NCI-H526 (cell line): ENCODE measurements at places on chromosomes 4 and X.
A peak's percentile ranks its signal among the peaks of the same experiment; 100 is the strongest.

DNA sequence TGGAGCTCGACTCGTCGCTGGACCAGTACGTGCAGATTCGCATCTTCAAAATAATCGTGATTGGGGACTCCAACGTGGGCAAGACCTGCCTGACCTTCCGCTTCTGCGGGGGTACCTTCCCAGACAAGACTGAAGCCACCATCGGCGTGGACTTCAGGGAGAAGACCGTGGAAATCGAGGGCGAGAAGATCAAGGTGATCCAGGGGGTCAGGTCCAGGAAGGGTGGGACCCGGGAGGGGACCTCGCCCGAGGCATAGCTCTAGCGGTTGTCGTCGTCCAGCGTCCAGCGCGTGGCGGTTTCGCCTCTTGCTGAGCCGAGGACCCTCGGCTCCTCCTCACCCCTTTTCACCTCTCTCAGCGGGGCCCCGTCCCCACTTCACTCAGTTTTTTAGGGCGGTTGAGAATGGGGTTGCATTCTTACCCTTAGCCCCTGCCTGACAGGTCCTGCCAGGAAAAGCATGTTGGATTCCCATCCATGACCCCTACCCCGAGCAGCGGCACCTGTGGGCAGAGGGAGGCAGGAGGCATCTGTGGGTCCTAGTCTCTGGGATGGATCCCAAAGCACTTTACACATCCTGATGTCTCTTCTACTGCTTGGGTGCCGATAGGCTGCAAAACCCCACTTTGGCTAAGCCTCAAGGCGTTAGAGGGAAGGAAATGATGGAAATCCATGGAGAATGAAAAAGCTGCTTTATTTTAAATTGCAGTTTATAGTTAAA, 524 bp downstream of the RAB33A start:
- peak; percentile 44 for DNase-seq

GRCh38 chrX:40727581-40728252, 7.6 kb downstream of the MED14 start:
- DNase-seq = no peak

DNA sequence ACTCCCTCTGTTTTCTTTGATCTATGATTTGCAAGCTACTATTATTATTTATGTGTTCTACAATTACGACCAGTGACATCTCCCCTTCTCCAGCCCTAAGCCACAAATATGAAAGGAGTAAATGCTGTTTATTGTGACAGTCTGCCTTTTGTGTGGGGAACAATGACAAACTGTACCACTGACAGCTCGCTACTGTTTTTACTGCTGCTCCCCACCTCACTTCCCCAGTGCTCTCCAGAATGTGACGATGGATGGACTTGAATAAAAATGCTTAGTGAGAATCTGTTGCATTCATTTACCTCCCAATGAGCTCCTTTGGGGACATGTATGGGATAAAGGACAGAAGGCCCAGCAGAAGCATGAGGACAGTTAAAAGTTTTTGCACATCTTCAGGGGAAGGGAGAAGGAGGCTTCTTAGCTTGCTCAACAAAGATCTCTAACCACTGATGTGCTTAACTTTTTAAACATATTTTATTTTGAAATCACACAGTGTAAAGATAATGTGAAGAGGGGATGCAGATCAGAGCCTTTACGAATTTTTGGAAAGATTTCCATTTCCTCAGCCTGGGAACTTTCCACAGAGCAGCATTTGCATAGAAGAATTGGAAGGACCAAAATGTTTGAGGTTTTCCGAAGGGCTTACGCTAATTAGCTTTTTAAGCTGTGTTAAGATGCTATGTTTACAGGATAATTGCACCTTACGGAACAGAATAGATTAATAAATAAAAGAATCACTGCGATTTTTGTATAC, 485.1 kb upstream of the TENM3 start:
- DNase-seq = no peak

DNA sequence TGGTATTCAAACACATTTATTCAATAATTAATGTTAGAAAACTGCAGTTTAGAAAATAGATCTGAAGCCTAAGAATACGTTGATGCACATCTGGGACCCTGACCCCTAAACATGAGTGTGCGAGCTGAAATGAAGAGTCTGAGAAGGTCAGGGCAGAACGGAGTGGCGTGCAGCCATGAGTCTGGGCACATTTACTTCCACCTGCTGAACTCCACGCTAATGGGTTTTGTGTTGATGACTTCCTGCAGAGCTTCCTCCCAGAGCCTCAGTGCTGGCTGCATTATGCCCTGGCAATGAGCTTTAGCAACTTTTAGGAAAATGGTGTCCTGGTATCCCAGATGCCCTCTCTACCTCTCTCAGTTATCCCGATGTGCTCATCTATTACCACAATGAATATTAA, 53.1 kb downstream of the FAM114A1 start:
- no peak for DNase-seq

- DNase-seq = no peak
These were observed 262.7 kb downstream of the PDHA2 start for GRCh38 chr4:96102541-96103026.

GRCh38 chr4:153792618-153793247, 3.9 kb upstream of the SFRP2 start:
- no peak for DNase-seq

DNA sequence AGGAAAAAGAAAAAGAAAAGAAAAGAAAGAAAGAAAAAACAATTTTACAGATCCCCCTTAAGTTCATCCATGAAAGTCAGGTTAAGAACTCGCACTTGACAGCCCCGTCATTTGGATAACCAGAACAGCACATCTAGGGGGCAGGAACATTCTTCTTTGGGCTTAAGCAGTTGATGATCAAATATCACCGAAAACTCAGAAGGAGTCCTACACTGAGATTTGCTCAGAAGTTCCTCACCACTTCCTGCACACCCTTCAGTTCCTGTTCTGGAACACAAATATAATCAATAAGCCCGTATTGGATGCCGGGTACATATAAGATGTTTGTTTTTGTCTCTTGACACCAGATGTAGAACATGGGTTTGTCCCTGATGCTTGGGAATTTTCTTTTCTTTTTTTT, 14.7 kb downstream of the NLGN3 start:
- DNase-seq = no peak

GRCh38 chrX:132504417-132504816, 15.6 kb upstream of the MBNL3 start:
- DNase-seq = no peak

GRCh38 chr4:52914051-52914605, 52.0 kb downstream of the RASL11B start:
- DNase-seq = no peak

DNA sequence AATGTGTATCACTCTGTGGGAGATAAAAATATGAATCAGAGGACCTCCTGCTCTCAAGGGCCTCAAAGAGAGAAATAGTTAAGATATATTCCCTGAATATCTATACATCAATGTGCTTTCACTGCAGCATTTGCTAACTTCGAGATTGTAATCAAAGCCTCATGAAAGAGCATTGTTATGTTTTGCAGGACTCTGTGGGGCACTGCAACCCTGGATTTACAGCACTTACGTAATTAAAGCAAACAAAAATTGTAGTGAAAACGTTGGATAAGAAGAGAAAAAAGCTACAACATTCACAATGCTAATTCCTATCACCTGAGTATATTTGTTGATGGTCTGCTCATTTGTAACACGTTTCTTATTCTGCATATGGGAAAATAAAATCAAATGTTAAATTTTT, 48.0 kb downstream of the ETNPPL start:
- no peak for DNase-seq

DNA sequence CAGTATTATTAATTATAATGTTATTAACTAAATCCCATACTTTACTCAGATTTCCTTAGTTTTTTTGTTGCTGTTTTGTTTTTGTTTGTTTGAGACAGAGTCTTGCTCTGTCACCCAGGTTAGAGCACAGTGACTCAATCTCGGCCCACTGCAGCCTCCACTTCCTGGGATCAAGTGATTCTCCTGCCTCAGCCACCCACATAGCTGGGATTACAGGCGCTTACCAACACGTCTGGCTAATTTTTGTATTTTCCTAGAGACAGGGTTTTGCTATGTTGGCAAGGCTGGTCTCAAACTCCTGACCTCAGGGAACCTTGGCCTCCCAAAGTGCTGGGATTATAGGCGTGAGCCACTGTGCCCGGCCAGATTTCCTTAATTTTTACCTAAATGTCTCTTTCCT, 72.2 kb downstream of the ANAPC4 start:
- no peak for DNase-seq

- DNase-seq = no peak
These were observed 200.6 kb upstream of the FTHL17 start for GRCh38 chrX:31272472-31272775.

DNA sequence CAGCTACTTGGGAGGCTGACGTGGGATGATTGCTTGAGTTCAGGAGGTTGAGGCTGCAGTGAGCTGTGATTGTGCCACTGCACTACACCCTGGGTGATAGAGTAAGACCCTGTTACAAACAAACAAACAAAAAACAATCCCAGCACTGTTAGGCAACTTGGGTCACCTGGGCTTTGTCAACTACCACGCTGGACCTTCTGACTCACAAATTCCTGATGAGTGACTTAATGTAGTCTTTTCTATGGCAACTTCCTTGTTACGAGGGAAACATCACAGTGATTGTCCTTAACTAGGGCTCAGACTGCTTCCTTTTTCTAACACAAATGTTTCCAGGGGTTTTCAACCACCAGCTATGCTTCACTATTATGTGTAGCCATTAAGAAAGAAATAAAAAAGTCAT, 128.8 kb upstream of the GPC4 start:
- no peak for DNase-seq

GRCh38 chrX:3711331-3711917, 2.0 kb downstream of the PRKX start:
- DNase-seq = no peak

- DNase-seq = no peak
These were observed 136.2 kb downstream of the BTC start for GRCh38 chr4:74658116-74658515.

GRCh38 chrX:10033375-10034007, 66.3 kb downstream of the CLDN34 start:
- no peak for DNase-seq

GRCh38 chrX:71292669-71293365, 8.7 kb upstream of the ITGB1BP2 start:
- no peak for DNase-seq

- no peak for DNase-seq
These were observed 338.0 kb downstream of the SPOCK3 start for GRCh38 chr4:166896254-166896653.

DNA sequence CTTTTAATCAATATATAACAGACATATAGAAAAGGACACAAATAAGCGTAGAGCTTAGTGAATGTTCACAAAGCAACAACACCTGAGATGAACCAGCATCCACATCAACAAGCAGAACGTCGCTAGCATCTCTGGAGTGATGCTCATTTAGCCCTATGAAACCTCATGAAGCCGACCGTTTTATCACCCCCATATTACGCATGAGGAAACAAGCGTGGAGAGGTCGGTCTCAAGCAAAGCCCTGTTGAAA, 524 bp upstream of the RPS3A start:
- DNase-seq = no peak

GRCh38 chr4:81482326-81482725, 10.6 kb upstream of the RASGEF1B start:
- DNase-seq = no peak

DNA sequence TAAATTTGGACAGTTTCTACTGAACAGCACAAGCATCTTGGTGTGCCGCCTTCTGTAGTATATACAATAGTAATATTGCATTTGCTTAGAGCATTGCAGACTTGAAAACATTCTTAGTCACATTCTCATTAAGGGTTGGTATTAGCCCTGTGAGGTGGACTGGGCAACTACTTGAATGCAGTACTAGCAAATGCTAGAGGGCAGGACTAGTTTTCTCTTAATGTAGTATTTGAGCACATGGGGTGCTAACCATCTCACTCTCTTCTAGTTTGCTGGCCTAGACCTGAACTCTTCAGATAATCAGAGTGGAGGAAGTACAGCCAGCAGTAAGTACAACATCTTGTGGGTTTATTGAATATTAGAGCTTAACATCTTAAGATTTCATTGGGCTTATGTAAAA, 3.2 kb downstream of the DDX3X start:
- DNase-seq = no peak

DNA sequence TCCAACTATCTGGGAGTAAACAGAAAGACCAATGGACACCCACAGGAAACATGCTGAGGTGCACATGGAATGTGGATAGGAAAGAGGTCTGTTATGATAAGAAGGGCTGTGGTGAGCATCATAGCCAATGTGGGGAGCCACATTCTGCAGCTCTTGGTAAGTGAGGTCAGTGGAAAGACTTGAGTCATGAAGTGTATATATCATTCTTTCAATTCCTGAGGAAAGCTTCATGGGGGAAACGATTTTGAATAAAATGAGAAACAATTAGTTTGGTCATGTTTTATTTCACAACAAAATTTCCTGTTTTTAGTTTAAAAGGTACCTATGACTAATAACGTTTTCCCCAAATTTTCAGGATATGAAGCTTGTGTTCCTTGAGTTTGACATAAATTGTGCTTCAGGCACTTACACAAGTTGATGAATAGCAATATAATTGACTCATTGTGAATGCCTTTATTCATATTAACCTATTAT, 41.4 kb upstream of the RASSF6 start:
- no peak for DNase-seq

DNA sequence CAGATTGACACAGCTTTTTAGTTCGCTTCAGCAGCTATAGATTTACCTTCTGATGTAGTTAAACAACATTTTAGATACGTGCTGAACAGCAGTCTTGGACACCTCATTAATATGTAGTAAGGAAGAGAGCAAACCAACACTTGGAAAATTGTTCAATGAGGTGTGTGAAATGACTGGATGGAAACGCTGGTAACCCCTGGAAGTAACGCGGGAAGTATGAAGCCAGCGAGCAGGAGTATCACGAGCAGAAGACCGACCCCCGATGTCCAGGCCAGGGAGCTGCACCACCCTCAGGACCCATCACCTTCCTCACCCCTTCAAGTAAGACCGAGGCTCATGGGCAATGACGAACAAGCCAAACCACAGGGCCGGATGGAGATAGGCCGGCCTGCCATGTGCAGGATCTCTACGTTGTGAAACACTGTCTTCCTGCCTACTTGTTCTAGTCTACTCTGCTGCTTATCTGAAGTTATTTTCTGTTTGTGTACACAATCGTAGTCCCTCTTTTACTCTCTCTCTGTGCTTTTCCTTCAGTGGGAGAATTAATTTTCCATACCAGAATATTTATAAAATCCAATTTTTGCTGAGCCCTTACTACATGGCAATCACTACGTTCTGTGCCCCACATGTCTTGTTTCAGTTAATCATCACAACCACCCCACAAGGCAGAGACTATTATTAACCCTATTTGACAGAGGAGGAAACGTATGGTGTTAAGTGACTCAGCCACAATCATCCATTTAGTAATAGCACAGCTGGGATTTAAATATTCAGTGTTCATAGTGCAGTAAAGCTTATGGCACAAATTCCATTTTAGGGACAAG, 221.7 kb downstream of the APBB2 start:
- DNase-seq = no peak

- peak; percentile 49 for DNase-seq
These were observed 518 bp downstream of the PRDM8 start for GRCh38 chr4:80197601-80198440.

- DNase-seq = no peak
These were observed 164.4 kb downstream of the FBXO8 start for GRCh38 chr4:174119051-174119450.

- DNase-seq = no peak
These were observed 22.7 kb downstream of the UGDH start for GRCh38 chr4:39504538-39504937.

- peak; percentile 11 for DNase-seq
These were observed 93.2 kb upstream of the ATP8A1 start for GRCh38 chr4:42750091-42750490.
